Stimulated activated CD4-positive, alpha-beta T cell treated with anti-CD3 and anti-CD28 coated beads, Interleukin-12 subunit alpha, Interleukin-12 subunit beta, amount 100 ng/mL, for 48 hours (primary cell): ENCODE measurements at places on chromosomes 11 and 22.

- DNase-seq, result no peak
Observed at GRCh38 chr22:21015466-21016006, 571 bp downstream of the P2RX6 start.

- DNase-seq, result no peak
Observed at GRCh38 chr22:49555526-49555925, 272.1 kb downstream of the BRD1 start.

DNA sequence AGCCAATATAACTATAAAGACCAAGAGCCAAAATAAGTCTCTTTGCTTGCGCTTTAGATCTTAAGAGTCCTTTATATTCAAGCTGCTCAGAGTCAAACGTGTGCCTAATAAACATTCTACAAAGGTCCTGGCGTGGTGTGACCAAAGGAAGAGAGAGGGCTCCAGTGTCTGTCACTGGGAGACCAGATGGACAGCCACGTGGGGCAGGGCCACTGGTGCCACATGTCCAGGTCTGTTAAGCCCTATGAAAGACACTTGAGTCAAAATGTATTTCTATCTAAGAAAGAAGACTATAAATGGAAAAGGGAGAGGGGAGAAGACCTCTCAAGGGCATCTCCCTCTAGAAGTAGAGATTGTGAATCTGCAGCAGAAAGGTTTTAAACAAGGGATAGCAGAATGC, 32.2 kb upstream of the EHF start:
- no peak for DNase-seq

GRCh38 chr11:82462608-82463242, 270.9 kb downstream of the FAM181B start:
- DNase-seq, result no peak

DNA sequence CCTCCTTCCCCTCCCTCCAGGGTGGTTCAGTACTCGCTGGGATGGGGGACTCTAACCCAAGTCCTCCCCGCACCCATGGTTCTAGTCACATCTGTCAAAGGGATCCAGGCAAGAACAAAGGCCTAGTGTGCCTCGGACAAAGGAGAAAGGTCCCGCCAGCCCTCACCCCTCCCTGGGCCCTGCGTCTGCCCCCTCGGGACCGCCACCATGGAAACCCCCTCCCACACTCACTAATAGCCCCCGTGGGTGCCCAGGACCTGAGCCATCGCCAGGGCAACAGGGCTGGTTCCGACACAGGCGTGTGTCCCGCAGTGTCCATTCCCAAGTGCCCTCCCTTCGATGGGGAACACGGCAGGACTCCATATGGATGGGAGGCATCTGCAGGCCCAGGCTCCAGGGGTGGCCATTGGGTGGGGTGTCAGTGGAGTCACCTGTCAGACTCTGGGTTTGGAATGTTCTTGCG, 5.1 kb upstream of the CARNS1 start:
- no peak for DNase-seq

GRCh38 chr11:67352546-67353316, 615 bp downstream of the POLD4 start:
- DNase-seq, result no peak

DNA sequence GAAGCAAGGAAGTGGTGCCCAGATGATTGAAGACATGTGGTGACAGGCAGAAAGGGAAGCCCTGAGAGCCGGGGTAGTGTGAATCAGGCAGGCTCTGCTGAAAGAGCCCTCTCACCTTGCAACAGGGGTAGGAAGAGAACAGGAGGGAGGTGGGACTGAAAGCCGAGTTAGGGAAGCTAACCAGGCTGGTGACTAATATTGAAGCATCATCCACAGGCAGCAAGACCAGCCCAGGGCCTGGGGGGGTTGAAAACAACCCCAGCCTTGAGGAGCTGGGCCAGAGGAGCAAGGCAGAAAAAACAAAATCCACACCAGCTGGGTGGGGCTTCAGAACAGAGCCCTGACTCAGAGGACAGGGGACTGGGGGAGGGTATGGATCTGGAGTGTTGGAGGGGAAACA, 35.0 kb upstream of the CRTAM start:
- DNase-seq, result no peak
